Dermis blood vessel endothelial cell (primary cell): ENCODE measurements at places on chromosomes 6 and 20.
A peak's percentile ranks its signal among the peaks of the same experiment; 100 is the strongest.

DNA sequence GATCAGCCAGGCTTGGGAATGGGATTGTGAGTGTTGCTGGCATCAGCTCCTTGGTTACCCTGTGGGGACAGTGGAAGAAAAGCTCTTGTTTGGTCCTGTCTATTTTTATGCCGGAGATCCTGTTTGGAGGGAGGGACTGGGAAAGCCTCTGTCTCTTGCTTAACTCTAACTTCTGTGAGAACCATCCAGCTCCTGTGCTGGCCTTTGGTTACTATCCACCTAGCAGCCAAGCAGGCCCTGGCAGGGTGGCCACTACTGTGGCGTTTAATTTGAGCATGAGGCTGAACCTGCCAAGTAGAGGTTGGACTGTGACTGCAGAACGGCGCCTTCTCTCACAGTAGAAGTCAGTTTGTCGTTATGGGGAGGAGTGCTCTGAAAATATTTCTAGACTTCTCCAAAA is 193.3 kb downstream of the UTRN start:
- DNase-seq: no peak

DNA sequence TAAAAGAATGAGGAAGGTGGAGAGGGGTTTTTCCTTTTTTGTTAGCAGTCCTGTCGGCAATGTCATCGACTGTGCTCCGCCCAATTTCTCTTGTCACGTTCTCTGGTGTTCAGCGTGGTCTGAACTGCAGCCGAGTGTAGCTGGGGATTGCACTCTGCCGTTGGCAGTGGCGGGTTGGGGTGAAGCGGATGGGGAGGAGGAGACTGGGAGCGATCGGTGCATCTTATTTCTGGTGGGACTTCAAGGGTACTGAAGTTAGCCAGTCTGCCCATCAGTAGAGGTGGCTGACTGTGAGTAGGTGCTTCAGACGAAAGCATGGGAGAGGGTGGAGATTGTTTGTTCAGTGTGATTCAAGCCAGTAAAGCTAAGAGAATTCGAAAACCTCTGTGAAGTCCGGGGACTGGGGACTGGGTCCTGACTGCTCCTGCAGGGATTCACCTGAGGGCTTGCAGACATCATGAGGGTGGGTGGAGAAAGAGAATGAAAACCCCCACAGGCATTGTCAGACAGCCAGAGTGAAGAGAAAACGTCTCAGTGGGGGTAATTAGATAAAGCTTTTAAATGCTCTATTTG is 5.1 kb downstream of the RREB1 start:
- DNase-seq: peak; percentile 21

- peak; percentile 47 for DNase-seq
Measured at GRCh38 chr6:79538106-79538971, 1.1 kb upstream of the LCA5 start.

- peak; percentile 94 for DNase-seq
Measured at GRCh38 chr6:34243901-34244884, 4.6 kb downstream of the SMIM29 start.

DNA sequence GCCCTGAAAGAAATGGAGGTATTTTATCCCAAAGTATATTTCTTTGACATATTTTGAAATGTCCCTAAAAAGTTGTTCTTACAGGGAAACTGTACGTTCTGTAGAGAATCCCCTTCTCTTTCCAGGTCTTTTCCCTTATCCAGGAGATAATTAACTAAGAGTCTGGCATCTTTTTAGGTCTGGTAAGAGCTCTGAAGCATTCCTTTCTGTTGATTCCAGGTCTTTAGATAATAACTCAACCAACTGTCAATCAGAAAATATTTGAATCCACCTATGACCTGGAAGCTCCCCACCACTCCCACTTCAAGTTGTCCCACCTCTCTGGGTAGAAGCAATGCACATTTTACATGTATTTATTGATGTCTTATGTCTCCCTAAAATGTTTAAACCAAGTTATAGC is 26.0 kb upstream of the CENPW start:
- DNase-seq: no peak
